ENCODE measurements at places on chromosomes 1 and 21.

GRCh38 chr1:147786536-147786935 lies 26.1 kb upstream of the GJA5 start:
- no peak for DNase-seq

DNA sequence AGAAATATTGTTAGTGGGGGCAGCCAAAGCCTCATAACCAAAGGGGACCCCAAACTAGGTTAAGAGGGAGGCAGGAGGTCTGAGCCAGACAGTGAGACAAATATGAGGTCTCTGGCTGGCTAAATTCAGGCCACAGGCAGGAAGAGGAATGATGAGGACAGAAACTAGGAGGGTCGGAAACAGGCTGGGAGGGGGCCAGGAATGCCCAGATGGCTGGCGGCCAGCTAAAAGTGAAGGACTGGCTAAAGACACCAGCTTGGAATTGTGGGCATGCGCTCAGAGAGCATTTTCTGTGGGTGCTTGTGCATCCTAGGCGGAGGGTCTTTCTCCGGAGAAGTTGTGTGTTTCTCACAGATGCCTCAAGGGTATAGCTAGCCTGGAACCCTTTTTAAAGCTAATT lies 77.0 kb downstream of the PGM1 start:
- no peak for DNase-seq

DNA sequence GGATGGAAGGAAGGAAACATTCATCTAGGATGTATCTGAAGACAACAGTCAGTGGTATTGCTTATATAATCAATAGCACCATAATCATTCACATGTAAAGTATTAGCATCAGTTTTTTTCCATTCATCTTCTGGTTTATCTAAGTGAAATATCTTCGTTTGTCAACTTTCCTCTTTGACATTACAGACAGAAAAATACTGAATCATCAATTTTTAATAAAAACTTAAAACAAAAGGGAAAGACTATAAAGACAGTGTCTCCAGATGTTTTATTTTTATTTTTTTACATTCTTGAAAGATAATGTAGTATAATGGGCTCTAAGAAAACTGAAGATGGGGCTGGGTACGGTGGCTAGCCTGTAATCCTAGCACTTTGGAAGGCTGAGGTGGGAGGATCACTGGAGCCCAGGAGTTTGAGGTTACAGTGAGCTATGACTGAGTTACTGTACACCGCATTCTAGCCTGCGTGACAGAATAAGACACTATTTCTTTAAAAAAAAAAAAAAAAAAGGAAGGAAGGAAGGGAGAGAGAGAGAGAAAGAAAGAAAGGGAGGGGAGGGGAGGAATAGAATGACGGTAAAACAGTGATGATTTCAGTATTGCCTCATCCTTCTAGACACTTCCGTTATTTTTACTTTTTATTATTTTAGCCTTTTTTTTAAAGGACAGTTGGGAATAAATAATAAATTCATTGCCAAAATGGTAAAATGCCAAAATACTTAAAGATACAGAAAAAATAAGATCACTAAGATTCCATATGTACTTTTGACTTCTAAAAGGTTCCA lies 89.5 kb downstream of the NRIP1 start:
- no peak for DNase-seq

- DNase-seq = no peak
Observed at GRCh38 chr1:116569776-116570357, 959 bp downstream of the CD58 start.

DNA sequence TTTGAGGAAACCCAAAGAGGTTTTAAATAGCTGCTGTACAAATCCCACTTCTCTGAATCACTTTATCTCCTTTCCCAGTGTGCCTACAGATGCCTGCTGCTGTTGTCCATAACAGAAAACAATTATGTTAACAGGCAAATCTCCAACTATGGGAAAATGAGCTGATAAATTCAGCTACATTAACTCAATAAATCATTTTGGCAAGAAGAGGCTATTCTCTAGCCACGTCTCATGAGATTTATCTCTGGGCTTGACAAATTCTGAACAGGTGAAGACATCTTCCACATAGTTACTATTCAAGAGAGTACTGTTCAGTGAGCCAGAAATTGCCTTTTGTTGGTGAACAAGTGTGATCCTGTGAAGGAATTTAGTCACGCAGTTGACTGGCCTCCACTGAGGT lies 327.1 kb upstream of the FMN2 start:
- DNase-seq = no peak

DNA sequence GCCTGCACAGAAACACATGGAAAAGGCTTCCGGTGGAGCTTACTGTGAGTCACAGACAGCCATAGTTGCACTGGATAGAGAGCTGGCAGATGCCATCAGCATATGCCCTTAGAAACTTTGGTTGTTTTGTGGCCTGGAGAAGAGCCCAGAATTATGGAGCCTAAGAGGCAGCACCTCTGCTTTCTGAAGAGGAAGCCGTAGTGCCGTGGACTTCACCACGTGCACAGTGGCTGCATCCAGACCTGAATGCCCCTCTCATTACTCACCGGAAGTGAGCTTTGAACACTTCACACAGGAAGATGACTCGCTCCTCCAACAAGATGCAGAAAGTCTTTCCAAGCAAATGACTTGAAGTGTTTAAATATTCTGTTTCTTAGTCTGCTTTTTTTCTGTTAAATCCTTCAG lies 28.4 kb downstream of the JUN start:
- peak; percentile 54 for DNase-seq

DNA sequence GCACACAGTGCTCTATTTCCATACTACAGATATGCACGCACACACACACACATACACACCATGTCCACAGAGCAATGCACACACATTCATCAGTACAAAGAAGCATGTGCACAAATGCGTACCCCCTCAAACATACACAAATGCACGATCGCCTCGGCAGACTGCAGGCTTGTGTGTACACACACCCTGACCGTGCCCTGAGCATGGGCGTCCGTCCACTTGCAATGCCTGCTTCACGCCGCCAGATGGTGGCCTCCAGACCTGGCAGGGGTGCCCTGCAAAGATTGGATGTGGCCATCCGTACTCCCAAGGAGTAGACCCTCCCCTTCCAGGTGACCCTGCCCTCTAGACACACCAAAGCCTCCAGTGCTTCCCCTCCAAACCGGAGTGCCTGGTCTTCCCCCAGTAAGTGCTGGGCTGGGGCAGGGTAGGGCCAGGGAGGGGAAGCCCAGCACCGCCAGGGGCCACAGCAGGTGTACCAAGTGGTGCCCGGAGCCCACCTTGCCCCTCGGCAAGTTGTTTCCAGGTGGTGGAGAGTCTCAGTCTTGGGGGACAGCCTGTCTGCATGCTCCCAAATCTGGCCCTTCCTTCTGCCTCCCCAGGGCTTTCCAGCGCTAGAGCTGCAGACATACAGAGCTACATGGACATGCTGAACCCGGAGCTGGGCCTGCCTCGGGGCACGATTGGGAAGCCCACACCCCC lies 20.6 kb downstream of the ESPN start:
- DNase-seq = no peak

- DNase-seq = no peak
Observed at GRCh38 chr1:10575616-10576015, 100.9 kb downstream of the PEX14 start.

DNA sequence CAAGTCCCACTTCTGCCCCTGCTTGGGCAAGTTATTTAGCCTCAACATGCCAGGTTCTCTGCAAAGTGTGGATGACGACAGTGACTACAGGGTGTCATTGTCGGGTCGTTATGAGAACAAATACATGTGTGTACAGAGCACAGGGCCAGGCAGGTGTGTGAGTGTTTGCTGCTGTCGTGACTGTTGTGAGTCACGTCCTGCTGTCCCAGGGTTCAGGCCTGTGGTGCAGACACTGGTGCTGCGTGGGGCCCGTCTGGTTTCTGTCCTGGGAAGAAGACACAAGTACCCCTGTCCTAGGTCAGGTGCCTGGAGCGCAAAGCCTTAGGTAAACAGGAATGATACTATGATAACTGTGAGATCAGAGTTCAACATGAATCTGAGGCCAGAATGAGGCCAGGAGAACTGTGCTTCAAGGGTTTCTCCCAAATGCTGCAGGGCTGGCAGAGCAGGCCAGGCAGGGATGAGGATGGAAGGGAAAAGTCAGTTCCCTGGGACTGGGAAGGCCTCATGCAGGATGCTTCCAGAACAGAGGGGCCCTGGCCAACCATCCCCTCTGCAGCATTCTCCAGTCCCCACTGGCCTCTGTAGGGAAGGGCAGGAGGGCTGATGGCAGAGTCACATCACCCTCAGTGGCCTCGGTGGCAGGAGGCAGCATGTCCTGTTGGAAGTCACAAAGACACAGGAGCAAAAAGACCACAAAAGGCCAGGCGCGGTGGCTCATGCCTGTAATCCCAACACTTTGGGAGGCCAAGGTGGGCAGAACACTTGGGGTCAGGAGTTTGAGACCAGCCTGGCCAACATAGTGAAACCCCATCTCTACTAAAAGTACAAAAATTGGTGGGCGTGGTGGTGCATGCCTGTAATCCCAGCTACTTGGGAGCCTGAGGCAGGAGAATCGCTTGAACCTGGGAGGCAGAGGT lies 15.7 kb downstream of the GPR157 start:
- no peak for DNase-seq

DNA sequence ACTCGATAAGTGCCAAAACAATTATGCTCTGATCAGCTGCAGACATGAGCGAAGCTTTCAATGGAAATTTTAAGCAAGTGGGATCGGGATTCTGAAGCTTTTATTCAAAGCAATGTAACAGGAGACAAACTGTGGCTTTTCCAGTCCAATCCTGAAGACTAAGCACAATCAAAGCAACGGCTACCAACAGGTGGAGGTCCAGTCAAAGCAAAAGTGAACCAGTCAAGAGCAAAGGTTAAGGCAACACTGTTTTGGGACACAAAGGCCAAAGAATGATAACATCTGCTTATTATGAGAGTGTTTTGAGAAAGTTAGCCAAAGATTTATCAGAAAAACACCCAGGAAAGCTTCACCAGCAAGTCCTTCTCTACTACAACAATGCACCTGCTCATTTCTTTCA lies 170.1 kb downstream of the SEC16B start:
- no peak for DNase-seq

- no peak for DNase-seq
Observed at GRCh38 chr1:235826102-235826854, 40.4 kb downstream of the LYST start.

GRCh38 chr21:39388811-39389155 lies 39.9 kb upstream of the HMGN1 start:
- DNase-seq = no peak

DNA sequence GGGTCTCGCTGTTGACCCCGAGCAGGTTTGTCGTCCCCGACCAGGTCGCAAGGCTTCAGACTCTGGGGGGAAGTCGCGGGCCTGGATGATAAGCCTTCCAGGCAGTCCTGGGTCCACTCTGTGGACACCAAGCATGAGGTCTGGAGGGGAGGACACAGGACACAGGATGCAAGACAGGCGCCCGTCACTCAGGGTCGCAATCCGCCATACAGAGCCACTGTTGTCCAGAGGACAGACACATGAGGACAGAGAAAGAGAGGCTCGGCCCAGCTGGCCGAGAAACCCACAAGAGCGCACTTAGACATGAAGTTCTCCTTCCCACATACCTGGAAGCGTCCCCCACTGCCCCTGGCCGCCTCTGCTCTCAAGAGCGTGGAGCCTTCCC lies 4.8 kb upstream of the FOXD2 start:
- no peak for DNase-seq

- no peak for DNase-seq
Observed at GRCh38 chr21:45695086-45695485, 51.6 kb downstream of the PCBP3 start.

DNA sequence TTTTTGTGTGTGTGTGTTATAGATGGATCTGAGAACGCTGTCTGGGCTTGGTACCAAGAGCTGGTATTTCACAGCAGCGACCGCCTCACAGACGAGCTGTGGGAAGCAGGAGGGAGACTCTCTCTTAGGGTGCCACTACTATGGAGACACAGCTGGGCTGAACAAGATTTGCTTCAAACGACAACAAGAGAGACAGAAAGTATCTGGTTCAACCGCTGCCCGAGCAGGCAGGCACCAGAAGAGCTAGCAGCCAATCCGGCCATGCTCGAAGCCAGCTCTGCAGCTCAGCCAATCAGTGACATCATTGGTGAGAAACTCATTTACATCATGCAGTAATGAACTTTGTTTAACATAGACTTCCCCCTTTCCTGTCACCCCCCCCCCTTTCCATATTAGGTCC lies 341.3 kb downstream of the USP25 start:
- no peak for DNase-seq

GRCh38 chr1:175364424-175365076 lies 172.0 kb upstream of the KIAA0040 start:
- DNase-seq = peak; percentile 62

DNA sequence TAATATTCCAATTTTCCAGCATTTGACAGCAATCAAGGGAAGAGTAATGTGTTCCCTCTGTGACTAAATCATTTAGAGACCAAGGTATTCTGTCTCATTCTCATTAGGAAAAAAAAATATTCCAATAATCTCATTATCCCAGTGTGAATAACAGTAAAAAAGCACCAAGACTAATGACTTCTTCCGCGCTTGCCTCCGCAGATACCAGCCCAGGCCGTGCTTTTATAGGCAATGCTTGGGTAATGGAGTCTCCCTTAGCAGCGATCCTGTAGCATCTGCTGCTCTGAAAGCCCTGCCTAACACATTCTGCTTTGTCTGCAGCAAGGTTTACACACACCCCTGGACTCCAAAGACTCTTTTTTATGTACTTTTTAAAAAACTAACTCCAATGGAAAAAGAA lies 470.0 kb upstream of the CAMK1G start:
- no peak for DNase-seq

- no peak for DNase-seq
Observed at GRCh38 chr1:175073633-175074032, 6.0 kb downstream of the TNN start.

DNA sequence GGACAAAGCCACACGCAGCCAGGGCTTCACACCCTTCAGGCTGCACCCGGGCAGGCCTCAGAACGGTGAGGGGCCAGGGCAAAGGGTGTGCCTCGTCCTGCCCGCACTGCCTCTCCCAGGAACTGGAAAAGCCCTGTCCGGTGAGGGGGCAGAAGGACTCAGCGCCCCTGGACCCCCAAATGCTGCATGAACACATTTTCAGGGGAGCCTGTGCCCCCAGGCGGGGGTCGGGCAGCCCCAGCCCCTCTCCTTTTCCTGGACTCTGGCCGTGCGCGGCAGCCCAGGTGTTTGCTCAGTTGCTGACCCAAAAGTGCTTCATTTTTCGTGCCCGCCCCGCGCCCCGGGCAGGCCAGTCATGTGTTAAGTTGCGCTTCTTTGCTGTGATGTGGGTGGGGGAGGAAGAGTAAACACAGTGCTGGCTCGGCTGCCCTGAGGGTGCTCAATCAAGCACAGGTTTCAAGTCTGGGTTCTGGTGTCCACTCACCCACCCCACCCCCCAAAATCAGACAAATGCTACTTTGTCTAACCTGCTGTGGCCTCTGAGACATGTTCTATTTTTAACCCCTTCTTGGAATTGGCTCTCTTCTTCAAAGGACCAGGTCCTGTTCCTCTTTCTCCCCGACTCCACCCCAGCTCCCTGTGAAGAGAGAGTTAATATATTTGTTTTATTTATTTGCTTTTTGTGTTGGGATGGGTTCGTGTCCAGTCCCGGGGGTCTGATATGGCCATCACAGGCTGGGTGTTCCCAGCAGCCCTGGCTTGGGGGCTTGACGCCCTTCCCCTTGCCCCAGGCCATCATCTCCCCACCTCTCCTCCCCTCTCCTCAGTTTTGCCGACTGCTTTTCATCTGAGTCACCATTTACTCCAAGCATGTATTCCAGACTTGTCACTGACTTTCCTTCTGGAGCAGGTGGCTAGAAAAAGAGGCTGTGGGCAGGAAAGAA lies 8.1 kb downstream of the PSRC1 start:
- DNase-seq = no peak

GRCh38 chr1:54970901-54971300 lies 9.5 kb upstream of the TMEM61 start:
- no peak for DNase-seq

Data from GM20000 (cell line).